ENCODE measurements at places on chromosomes 1 and 21. TPM values are rescaled to one million over a fixed set of nuclear protein-coding genes. Genes with fewer than 3 reads are reported as not detected.

DNA sequence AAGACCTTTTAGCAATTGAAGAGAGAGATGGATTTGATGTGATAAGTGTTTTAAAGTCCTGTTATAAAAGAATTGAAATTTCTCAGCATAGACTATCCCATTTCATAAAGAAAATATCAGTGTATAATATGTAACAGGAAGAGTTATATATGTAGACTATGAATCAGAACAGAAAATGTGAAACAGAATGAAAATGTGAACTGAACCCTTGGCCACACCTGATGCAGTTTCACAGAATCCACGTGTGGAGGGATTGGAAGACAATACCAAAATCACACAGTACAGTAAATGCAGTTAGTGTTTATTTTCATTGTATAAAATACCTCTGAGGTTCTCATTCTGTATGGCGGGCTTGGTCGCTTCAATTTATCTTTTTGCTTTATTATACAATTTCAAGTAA is 9.9 kb upstream of the SLAMF1 start:
- DNase-seq: no peak

Gene CNN3
- 204 TPM for polyA plus RNA-seq

DNA sequence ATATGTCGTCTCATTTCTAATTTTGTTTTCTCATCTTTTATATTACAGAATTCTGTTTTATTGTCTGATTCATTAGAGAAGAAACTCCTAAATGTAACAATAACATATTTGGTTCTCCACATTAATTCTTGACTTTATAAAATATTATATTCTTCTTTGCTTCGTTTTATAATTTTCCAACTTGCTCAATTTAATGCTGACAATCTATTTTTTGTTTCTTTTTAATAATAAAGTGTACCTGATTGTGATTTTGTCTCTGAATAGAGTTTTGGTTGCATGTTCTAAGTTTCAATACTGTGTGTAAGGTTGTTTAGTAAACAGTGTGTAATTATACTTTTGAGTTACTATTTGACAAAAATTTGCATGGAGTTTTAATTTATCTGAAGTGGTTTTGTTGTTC is 131.0 kb upstream of the C1orf105 start:
- no peak for DNase-seq

- DNase-seq: no peak
These were observed 60.0 kb upstream of the HMCN1 start for GRCh38 chr1:185674201-185674600.

- DNase-seq: peak; percentile 21
These were observed 19.2 kb upstream of the CLSTN1 start for GRCh38 chr1:9842781-9843575.

- peak; percentile 87 for DNase-seq
These were observed 101.4 kb upstream of the VAMP3 start for GRCh38 chr1:7669559-7670311.

Gene CFHR2
- not detected for polyA plus RNA-seq

Gene GRIK1
- not detected for polyA plus RNA-seq

DNA sequence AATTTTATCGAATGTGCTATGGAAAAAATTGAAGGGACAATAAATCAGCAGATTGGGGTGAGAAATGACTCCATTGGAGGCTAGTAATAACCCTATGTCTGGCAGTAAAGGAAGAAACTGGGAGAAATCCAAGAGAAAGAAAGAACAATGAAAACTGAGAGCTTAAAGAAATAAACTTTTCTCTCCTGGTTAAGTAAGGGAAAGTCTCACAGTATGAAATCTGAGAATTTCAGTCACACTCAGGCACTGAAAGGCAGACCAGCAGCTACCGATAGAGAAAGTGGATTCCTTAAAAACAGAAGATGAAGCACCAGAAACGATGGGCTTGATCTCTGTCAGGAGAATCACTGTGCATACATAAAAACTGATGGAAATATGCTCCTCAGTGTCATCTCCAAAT is 404.2 kb downstream of the PLPP3 start:
- DNase-seq: no peak

Gene CFAP57
- 0.36 TPM for polyA plus RNA-seq

GRCh38 chr1:203089001-203089650 is 3.3 kb upstream of the MYOG start:
- DNase-seq: no peak

Gene NEXN
- 3.6 TPM for polyA plus RNA-seq

DNA sequence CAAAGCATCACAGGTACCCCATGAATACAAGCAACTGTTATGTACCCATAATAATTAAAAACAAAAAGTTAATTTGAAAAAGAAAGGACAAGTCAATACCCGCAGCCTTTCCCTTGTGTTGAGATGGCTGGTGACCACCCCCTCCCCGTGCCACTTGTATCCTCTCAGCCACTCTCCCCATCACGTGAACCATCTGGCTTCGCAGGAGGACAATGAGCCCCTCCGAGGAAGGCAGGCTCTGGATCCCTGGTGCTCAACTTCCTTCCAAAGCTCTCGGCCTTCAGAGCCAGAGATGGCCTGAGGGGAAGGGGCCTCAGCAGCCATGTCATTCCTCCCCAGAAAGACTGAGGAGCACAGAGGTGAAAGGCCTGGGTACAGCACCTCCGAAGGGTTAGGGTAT is 120.4 kb upstream of the RAB4A start:
- DNase-seq: no peak

Gene NPPB
- polyA plus RNA-seq: 0.85 TPM

DNA sequence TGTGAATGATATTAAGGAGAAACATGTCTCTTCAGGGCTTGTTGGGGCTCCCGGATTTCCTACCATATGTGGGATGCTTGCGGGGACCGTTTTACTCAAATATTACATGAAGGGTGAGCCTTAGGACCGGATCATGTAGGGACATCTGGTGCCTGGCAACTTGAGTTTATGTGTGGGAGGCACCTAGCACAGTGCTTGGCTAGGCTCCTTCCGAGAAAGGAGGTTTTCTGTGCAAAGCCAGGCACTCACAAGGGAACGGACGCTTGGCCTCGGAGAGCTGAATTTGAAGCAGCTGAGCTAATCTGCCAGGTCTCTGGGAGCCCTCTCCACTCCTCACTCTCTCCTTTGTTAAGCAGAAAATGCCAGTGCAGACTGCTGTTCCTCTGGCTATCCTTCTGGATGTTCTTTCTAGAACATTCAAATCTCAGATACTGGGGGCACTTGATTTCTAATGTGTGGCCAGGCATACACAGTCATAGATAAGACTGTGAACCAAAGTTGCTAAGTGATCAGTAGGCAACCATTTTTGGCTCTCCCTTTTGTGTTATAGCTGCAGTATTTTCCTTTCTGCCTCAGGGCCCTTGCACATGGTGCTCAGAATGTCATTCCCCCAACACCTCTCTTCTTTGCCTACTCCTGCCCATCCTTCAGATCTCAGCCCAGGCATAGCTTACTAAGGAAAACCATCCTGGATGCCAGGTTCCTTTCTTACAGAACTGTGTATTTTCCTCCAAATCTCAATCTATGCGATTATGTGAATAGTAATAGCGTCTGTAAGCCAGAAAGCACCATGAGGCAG is 216.6 kb upstream of the CSF3R start:
- DNase-seq: no peak

DNA sequence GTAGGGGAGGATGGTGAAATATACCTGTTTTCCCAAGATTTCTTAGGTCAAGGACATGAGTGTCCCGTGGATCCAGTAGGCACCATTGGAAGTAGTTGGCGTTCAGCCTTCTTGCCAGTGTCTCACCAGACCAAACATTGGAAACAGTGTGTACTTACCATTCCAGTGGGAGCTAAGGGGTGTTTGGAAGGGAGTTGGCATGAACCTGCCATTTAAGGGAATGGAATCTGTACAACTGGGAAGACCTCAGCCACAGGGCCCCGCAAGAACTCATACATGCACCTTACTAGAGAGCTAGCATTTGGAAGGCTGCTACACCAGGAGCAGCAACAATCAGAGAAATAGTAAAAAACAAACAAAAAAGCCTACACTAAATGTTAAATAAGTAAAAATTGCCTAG is 12.7 kb downstream of the ATP5PF start:
- DNase-seq: no peak

DNA sequence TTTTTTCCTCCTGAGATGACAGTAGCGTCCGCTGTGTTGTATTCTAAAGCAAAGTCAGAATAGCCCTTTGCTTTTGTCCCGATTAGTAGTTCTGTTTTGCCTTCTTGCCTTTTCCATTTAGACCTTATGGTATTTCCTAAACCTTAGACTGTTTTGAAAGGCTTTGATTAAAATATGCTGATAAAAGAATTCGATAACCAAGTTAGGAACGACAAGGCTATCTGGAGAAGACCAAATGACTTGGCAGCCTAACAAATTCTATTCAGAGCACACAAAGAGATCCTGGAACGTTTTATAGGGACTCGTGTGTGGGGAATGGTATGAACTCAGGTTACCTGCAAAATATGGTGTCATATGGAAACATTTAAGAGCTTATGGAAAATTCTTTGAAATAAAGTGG is 42.9 kb downstream of the NFIA start:
- DNase-seq: no peak

Gene PTCH2
- polyA plus RNA-seq: 1.0 TPM

DNA sequence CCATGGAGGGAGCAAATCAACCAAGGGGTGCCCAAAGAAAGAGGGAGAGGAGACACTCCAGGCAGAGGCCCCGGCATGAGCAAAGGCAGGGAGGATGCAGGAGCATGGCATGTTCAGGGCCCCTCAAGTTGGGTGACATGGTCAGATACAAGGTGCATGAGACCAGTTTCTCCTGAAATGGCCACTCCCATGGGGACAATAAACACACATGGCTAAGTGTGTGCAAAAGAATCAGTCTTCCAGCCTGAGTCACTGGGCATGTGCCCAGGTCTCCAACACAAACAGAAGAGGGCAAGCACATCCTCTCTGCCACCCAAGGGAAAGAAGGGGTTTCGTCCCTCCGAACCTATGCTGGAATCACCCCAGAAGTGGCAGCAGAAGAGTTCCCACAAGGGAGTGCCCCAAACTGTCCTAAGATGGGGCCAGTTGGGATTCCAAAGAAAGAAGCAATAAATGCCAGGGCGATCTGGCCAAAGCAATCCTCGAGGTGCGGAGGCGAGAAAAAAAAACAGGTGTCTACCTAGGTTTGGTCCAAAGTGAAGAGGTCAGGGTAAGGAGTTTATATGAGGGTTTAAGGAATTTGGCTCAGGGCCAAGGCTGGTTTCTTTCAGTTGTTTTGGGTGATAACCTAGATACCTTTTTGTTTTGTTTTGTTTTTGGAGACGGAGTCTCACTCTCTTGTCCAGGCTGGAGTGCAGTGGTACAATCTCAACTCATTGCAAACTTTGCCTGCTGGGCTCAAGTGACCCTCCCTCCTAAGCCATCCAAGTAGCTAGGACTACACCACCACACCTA is 13.2 kb downstream of the CASP9 start:
- DNase-seq: no peak

- no peak for DNase-seq
These were observed 698.6 kb downstream of the BRINP3 start for GRCh38 chr1:189779034-189779433.

- DNase-seq: no peak
These were observed 380.9 kb upstream of the PRMT6 start for GRCh38 chr1:106675558-106675957.

Gene SIK1
- polyA plus RNA-seq: 6.6 TPM

GRCh38 chr1:13956393-13956792 is 256.4 kb downstream of the PRDM2 start:
- no peak for DNase-seq

- DNase-seq: no peak
These were observed 28.9 kb downstream of the S100A6 start for GRCh38 chr1:153506831-153507413.

DNA sequence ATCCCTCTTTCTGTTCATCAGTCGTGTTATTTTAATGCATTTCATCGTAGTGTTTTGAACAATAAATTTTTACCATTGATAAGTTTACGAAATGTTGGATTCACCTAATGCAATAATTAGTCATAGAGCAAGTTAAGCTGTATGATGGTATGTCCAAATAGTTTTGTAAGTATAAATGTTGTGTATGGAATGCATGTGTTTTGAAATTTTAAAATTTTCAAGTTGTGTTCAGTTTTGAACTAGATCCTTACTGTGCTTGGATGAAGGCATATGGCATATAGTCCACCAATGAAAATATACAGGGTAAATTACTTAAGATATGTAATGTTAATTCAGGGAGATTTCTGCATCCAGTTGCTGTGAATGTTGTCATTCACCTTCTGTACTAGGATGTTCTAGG is 2.3 kb downstream of the ZMYM4 start:
- DNase-seq: no peak

DNA sequence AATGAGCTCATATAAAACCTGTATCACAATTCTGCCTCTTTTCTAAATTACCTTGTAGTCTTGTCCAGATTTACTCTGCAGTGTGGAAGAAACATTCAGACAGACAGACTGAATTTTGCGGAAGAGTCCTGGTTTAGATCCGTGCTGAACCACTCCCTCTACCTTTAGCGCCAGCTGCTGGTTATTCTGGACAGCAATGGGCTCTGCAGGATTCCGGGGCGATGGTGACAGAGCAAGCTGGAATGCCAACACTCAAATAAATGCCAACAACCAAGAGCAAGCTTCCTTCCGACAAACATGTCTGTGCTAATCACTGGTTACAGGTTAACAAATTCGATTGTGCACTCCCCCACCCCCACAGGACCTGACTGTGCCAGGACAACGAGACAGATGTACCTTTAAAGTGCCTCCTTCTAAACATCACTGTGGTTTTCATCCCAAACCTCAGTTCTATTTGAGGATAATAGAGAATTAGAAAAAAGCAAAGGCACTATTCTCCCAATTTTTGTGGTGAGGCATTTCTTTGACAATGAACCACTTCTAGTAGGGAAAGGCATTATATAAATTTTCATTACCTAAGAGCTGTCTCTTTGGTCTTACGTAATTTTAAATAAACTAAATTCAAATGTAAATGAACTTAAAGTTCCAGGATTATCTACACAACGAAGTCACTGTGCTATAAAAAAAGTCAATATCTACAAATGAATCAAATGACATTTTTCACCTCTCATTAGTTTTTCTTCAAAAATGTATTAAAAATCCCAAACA is 90.4 kb downstream of the INTS7 start:
- no peak for DNase-seq

DNA sequence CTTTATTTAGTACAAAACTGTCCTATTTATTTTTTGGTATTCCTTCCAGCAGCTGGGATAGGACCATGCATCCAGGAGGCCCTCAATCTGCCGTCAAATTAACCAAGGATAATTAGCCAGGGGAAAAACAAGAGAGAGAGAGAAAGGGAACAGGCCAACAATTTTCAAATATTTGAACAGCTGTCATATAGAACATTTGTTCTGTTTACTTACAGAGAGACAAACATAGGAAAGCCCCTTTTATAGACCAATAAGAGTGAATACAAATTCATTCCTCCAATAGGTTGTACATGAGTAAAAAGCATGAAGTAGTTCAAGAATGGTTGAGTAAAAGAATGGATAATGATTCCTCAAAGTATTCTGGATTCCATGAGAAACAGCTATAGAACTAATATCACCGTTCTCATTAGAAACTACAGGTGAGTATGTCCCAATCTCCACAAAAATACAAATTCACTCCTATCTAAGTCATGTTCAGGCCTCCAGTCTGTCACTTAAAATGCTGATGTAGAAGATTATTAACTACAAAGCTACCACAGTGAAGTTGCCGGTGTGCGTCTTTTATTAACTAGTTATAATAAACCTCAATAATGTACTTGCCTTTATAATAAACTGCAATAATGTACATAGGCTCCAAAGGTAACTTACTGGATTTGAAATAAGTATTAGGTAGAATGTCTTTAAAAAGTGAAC is 64.8 kb upstream of the GNG4 start:
- DNase-seq: no peak

Data from SK-N-SH (cell line).